ENCODE measurements at places on chromosomes 6 and 20. TPM values are rescaled to one million over a fixed set of nuclear protein-coding genes. Genes with fewer than 3 reads are reported as not detected.

DNA sequence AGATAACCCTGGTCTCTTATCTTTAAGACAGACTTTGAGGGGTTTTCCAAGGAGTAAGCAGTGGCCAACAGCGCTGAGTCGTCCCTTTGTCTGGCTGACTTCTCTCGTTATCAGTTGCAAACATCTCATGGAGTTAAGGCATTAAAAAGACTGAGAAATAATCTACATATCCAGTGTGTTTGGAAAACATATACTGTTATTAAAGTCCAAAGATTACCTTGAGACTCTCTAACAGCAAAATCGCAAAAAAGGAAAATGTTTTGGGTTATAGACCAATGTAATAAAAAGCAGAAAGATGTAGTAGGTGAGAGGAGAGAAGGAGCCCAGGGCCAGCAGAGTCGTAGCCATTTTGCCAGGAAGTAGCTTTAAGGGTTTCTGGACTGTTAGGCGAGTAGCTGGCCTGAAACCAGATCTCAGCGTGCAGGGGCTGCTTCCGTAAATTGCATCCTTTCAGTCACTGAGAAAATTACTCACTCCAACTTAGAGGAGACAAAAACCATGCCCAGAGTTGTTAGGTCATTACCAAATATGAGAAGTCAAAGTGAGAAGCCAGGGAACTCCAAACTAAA is 24.6 kb downstream of the MYLK4 start:
- DNase-seq: no peak

GRCh38 chr20:17430125-17430950 is 100.8 kb downstream of the BFSP1 start:
- DNase-seq: no peak

The ANKEF1 gene
- total RNA-seq: 1.1 TPM

DNA sequence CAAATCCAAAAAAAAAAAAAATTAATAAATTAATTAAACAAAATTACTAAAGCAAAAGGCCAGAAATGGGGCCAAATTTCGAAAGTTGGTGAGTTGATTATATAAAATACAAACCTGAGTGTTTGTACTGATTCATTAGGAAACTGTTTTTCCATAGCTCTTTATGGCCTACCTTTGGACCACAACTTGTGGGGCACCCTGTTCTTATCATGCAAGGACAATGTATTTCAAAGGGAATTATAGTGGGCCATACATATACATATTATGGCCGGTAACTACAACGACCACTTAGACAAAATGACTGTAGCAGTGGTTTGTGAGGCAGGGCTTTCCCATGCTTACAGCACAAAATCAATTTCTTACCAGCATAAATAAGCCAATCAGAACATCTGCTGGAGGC is 69.5 kb downstream of the ESF1 start:
- DNase-seq: no peak

- DNase-seq: no peak
Observed at GRCh38 chr6:121794630-121795029, 359.2 kb downstream of the GJA1 start.

DNA sequence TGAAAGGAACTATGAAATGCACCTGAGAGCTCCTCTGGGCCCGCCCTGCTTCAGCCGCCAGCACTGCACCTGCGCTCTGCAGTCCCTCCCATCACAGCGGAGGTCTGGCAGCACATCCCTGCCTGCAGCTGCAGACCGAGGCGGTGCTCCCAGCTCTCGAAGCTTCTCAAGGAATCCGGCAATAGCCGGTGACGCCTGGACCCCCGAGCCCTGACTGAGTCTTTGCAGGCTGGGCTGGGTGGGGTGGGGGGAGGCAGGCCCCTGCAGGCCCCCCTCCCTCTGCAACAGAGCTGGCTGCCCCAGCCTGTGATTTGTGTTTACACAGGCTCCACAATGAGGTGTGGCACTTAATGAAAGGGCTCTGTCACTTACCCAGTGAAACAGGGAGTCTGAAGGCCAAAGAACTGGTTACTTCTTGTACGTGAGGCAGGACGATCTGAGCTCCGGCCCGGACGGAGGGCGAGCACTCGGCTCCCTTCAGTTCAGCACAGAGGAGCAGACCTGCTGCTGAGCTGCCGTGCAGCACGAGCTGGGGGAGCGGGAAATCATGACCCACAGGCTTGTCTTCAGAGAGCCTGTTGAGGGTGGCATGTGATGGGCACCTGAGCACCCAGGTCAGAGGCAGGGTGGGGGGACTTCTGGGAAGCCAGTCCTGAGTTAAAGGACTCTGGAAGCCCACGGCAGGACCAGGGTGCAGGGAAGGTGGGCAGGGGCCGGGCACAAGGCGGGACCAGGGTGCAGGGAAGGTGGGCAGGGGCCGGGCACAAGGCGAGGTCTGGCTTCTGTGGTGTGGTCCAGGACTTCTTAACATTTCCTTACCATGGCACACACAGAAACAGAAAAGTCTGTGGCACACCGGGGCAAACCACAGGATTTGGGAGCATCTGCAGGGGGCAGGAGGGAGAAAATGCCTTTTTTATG is 192.3 kb upstream of the THBS2 start:
- no peak for DNase-seq

The CDSN gene
- not detected for total RNA-seq

The CASS4 gene
- 1.6 TPM for total RNA-seq

GRCh38 chr20:41145821-41146620 is 8.7 kb downstream of the PLCG1 start:
- DNase-seq: peak; percentile 74

- DNase-seq: peak; percentile 93
Observed at GRCh38 chr6:137873273-137873762, 6.3 kb downstream of the TNFAIP3 start.

GRCh38 chr20:2671977-2672376 is 8.0 kb upstream of the IDH3B start:
- DNase-seq: peak; percentile 17

DNA sequence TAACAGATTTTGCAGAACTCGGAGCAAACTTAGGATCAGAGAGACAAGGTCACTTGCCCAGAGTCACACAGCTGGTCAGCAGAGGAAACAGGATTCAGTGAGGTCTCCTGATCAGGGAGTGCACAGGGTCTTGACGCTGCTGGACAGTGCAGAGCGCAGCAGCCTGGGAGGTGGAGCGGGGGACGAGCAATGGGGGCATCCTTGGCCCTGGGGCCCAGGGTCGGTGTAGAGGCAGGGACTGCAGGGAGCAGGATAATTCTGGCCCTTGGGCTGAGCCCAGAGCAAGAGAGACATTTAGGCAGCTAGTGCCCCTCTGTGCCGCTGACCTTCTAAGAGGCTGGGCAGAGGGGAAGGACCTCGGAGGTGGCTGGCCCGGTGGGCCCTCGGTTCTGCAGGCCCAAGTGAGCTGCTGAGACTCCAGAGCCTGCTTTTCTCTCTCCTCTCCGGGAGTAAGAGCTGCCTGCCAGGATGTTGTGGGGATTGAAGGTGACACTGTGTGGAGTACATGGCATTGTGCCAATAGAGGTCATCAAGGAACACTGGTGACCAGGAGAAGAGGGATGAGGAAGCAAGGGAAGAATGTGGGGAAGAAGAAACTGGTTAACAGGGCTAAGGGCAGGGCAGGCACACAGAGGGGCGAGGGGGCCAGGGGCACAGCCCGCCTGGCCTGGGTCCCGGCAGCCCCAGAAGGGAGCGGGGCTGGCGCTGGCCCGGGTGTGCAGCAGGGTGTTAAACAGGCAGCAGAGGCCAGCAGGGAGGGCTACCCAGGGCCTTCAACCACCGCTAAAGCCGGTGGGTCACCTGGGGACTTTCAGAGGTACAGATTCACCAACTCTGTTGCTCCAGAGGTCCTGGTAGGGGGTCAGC is 122.0 kb downstream of the AGPAT4 start:
- DNase-seq: peak; percentile 41
